ENCODE measurements at places on chromosomes 5 and 9.

GRCh38 chr9:127876764-127877562 lies 512 bp downstream of the AK1 start:
- DNase-seq: no peak

DNA sequence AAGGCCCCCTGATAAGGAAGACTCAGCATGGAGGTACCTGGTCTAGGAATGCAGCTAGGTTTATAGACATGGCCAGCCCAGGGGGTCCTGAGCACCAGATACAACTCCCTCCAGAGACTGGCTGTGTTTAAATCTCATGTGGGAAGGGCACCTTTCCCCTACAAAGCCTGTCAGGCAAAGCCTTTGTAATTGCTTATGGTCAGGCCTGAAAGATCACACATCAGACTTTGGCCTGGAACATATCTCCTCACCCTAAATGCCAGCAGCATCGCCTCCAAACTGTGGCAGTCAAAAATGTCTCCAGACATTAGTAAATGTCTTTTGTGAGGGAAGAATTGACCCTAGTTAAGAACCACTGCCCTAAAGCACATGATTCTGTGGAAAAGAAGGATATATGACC lies 51.6 kb upstream of the MACIR start:
- no peak for DNase-seq

DNA sequence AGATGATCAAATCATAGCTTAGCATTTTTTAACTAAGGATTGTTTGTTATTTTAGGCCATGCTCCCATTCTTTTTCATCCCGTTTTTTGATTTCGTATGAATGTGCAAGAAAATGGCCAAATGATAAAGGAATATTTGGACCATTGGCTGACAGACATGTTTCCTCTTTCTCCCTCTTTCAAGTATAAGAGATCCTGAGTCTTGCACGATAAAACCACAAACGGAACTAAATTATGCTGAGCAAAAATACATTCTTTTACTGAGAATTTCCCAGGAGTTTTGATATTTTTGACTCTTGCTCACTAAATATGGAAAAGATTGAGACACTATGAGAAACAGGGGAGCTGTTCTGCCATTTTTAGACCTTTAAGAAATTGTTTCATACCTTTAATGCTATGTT lies 90.4 kb upstream of the KLF9 start:
- peak; percentile 30 for DNase-seq

DNA sequence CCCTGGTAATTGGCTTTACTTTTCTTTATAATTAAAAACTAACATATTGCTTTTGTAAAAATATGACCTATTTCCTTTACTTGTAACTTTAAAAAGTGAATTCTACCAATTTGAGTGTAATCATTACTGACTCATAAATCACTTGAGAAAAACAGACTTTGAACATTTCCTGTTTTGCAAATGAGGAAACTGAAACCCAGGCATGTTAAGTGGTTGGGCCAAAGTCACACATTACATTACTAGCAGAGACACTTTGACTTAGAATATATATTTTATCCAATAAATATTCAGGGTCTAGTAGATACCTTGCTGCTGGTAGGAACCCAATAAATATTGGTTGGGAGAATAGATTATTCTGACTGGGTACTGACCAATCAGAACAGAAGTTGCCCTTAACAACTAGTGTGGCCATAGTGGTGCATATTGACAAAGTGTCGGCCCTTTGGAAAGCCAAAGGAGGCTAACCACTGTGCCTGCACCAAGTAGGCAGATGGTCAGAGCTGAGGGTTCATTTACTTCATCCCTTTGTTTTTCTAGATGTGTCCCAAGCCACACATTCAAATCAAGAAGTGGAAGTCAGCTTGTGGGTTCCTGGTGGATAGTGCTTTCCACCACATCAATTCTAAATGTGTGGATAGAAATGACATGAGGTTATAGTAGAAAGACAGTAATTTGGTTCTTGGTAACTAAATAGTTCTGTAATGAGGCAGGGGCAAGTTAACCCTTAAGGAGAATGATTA lies 365.1 kb upstream of the RIOK2 start:
- peak; percentile 52 for DNase-seq

- no peak for DNase-seq
These were observed 21.2 kb upstream of the SLC12A7 start for GRCh38 chr5:1133108-1133507.

GRCh38 chr9:17349831-17350230 lies 215.0 kb downstream of the CNTLN start:
- DNase-seq: peak; percentile 66

- peak; percentile 36 for DNase-seq
These were observed 598 bp downstream of the MYO10 start for GRCh38 chr5:16935231-16936149.

DNA sequence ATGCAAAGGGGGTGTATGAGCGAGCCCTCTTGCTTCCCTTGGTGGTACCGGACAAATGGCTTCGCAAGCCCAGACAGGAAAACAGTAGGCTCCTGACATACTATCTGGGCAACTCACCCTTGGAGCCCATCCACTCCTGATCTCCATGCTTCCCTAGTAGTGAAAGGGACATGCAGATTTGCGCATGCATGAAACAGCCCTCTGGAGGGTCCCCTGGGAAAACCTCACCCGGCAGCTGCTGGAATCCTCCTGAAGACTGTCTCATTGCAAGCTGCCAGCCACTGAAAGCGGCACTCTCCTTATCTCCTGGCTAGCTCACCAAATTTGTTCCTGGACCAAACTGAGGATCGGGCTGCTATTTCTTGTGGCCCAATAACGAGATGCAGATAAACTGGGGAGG lies 10.2 kb downstream of the ZNF169 start:
- no peak for DNase-seq

DNA sequence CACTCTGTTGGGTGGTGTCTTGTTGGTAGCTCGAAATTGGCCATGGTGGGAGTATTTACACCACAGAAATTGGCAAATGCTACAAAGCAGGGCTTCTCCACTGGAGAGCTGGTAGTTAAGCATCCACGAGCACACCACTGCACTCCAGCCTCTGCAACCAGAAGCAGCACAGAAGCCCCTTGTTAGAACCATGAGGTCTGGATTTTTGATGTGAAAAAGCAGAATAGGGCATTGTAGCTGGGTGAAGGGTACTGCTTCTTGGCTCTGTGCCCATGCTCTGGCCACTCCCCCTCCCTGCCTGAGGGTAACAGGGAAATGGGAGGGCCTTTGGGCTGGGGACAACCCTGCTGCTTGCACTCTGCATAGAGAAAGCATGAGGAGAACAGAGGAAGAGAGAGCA lies 81.2 kb upstream of the UBTD2 start:
- no peak for DNase-seq

DNA sequence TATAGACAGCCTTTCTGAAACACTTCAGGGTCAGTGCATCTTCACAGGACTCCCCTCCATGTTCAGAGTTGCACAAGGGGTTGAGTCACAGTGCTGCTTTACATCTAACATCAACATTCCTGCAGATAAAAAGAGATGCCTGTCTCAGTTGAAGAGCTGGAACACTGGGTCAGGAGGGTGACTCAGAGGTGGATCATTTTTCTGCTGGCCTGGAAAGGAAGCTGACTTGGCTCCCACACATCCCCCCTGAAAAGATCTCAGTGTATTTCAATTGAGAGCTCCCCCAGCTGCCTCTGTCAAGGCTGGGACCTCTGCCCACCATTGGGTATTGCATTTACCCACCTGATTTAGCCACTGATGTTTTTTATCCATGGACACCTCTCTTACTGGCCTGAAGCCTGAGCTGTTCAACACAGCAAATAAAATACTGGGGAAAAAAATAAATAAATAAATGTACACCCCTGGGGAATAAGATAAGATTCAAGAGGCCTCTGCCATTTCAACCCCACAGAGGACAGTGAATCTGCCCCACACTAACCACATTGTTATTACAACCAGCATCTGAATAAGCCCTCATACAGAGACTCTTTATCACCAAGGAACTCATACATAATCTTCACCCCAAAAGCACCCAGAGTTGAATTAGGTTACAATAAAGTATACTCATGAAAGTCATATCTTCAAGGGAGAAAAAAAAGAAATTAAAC lies 716.4 kb downstream of the SEMA5A start:
- peak; percentile 99 for DNase-seq

- DNase-seq: peak; percentile 13
These were observed 574.7 kb upstream of the MEF2C start for GRCh38 chr5:89457411-89458331.
